ENCODE measurements at places on chromosomes 1 and 21.
A peak's percentile ranks its signal among the peaks of the same experiment; 100 is the strongest.

DNA sequence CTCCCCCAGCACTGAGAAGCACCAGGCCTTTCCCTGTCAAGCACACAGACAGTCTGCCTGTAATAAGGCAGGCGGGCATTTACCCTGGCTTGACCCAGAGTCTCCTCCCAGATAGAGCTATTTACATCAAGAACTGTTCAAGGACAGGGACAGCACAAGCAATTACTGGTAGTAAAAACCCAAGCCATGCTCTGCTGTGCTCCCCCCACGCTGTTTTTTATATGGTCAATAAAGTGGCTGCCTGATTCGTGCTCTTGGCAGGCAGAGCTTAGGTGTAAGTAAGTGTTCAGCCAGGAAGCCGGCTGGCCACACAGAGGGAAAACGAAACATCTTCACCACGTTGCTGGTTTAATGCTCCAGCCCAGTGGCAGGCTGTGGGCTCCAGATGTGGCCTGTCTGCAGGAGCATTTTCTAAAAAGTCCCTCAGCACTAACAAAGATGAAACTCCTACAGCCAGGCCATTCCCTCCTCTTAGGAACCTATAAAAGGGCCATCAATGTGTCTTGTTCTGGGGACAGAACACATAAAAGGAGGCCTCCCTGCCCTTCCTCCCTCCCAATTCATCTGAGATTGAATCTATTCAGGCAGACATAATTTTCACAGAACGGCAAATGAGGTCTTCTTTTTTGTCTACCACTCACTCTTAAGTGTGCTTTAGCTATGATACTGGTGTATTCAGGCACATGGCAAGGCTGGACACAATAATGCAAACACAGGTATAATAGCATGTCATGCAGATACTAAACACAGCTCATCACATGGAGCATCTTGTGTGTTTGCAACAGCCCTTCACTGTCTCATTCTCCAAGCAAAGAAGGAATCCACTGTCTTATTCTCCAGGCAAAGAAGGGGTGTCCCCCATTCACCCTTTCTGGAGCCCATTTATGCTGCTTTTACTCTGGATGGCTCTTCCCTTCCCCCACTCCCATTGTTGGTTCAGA, 378.9 kb downstream of the HHAT start:
- no peak for DNase-seq

DNA sequence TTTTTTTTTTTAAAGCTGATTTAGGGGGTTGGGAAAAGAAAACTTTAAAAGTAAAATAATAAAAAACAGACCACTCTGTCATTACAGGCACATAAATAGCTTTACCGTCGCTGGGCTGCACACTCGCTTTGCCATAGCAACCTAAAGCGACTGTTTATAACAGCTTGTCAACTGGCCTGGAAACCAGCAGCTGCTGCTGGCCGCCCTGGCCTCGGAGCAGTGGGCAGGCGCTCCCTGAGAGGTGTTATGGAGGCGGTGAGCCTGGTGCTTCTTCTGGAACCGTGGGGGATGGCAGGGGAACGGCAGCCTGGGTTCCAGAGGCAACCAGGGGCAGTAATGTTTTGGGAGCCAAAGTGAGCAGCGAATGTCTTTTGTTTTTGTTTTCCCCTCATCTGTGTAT, 45.7 kb downstream of the ATP2B4 start:
- DNase-seq, result no peak

- DNase-seq, result no peak
Observed at GRCh38 chr21:20802201-20802600, 196.0 kb upstream of the NCAM2 start.

GRCh38 chr1:58732087-58732775, 32.4 kb upstream of the MYSM1 start:
- DNase-seq, result no peak

GRCh38 chr1:220113136-220113695, 19.3 kb downstream of the IARS2 start:
- no peak for DNase-seq

GRCh38 chr1:198556971-198557370, 16.5 kb upstream of the ATP6V1G3 start:
- peak; percentile 11 for DNase-seq

- DNase-seq, result no peak
Observed at GRCh38 chr1:53371851-53372250, 44.0 kb upstream of the LRP8 start.

GRCh38 chr21:38295997-38296764, 39.4 kb downstream of the KCNJ15 start:
- no peak for DNase-seq

DNA sequence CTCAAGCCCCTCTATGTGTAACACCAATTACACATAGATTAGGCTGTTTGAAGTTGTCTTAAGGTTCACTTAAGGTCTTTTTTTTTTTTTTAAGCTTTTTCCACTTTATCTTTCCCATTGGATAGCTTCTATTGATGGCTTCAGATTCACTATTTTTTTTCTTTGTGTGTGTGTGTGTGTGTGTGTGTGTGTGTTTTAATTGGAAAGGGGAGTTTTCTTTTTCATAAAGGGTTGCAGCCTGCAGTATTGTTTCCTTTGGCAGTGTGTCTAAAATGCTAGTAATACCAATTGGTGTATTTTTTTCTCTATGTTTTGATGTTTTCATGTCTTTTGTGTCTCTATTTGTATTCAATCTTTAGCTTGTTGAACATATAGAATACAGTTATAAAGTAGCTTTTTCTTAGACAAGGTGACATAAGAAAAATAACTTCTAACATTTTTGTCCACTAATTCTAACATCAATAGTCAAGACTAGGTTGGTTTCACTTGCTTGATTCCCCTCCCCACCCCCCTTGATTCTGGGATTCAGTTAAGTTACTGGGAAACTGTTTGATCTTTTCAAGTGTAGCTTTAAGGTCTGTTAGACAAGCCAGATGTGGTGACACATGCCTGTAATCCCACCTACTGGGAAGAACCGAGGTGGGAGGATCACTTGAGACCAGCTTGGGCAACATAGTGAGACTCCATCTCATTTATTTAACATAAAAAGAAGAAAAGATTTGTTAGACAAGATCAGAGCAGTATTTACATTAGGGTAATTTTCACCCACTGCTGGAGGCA, 21.4 kb downstream of the PRRC2C start:
- no peak for DNase-seq

GRCh38 chr1:218297867-218298266, 12.8 kb downstream of the RRP15 start:
- no peak for DNase-seq

DNA sequence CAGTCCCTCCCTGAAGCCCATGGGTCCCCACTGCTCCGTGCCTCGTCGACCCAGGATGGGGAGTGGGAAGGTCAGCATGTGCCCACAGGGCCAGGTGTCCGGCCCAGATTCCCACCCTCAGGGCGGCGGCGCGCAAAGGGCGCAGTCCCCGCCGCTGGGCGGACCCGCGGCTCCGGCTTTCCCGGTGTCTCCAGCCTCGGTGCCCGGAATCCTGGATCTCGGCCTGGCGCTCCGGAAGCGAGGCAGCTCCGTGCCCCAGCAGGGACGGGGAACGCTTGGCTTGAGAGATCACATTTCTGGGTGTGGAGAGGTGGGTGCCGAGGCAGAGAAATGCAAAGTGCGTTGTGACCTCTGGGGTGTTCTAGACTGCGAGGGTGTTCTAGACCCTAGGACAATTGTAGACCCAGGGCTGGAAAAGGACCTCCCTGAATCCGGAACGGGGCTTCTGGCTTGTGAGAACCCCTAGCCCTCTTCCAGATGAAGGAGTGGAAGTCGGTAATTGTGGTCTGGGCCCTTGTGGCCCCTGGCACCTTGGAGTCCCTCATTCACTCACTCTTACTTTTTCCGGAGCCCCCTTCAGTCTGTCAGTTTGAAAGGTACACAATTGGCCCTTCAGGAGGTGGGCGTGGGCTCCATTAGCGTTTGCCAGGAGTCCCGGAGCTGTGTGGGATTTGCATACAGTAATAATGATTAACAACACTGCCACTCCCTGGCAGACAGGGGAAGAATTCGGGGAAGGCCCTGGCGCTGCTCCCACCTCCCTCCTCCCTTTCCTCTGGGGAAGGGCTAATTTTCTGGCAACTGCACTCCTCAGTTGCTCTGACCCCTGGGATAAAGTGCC, 1.6 kb upstream of the KCND3 start:
- no peak for DNase-seq

- peak; percentile 33 for DNase-seq
Observed at GRCh38 chr1:200971955-200972711, 51.4 kb downstream of the KIF21B start.

GRCh38 chr1:186618401-186619170, 61.6 kb downstream of the PTGS2 start:
- DNase-seq, result no peak

DNA sequence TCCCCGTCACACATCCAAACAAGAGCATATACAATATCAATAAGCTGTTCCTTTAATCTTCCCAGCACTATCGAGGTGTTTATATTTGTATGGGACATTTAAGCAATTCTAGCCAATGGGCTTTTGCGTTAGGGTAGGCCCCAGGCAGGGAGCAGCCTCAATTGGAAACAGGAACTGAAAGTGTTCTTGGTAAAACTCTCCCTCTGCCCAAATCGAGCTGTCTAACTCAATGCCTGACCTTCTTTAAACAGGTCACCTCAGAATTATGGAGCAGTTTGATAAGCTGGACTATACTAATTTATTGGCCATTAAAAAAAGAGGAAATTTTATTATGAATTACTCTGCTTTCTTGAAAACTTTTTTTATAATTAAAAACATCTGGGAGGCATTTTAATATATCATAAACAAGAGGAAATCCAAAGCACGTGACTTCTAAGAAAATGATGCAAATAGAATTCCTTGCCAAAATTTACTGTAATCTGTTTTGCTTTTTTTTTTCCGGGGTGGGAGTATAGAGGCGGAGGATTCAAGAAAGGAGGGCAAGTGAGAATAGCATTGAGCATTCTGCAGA, 498.1 kb downstream of the LMO4 start:
- DNase-seq, result no peak

GRCh38 chr1:62050165-62050564, 144.5 kb upstream of the L1TD1 start:
- no peak for DNase-seq

- no peak for DNase-seq
Observed at GRCh38 chr1:186623551-186623950, 56.7 kb downstream of the PTGS2 start.

- no peak for DNase-seq
Observed at GRCh38 chr21:31778546-31778945, 46.6 kb upstream of the SCAF4 start.

- no peak for DNase-seq
Observed at GRCh38 chr1:200351826-200352549, 57.8 kb downstream of the ZNF281 start.

DNA sequence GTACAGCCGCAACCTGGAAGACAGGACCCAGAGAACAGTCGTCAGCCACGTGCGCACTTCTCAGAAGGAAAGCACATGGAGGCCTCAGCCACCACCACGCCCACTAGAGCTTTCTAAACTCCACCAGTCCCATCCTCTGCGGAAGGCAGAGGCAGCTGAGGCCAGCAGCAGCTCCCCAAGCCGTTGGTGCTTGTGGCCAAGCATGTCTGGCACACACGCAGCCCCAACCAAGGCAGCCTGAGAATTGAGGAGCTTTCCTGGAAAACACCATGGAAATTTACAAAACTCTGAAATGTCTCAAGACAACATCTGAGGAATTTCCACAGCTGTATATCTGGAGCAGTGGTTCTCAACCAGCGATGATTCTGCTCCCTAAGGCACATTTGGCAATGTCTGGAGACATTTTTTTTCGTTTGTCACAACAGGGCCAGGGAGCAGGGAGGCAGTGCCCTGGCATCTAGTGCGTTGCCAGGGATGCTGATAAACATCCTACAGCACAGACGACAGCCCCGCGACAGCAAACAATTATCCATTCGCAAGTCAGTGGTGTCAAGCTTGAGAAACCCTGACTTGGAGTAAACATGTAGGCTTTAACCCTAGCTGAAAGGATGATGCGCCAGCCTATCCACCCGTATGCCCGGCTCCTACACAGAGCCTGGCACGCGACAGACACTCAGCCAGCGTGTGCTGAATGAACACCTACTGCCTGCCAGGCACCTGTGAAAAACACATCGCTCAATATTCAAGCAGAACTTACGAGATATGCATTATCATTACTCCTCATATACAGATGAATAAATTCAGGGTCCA, 24.7 kb downstream of the NPHP4 start:
- DNase-seq, result no peak

GRCh38 chr1:53327182-53327913, 522 bp downstream of the LRP8 start:
- no peak for DNase-seq

DNA sequence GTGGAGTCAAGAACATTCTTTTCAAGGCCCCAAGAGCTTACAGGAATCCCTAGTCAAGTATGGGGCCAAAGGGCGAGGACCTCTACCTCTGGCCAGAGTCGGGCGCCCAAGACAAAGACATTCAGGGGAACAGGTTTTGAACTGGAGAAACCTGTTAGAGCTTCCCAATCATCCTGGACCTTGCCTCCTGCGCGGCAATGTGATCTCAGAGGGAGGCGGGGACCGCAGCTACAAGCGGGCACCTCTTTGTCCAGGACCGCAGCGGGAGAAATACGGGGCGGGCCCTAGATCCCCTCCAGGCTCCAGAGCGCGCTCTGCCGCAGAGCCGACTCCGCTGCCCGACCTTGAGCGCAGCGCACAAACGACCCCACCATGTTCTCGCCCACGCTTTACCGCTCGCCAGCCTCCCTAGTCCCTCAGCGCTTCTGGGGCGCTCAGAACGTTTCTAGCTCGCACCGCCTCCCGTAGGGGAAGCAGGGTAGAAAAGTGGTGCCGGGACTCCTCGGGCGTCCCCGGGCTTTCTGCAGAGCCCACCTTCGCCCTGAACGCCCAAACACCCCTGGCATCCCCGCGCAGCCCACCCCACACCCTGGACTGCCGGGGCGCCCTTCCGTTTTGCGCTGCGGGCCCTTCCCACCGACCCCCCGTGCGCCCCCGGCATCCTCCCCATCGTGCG, 28.1 kb downstream of the RABIF start:
- DNase-seq, result no peak

- DNase-seq, result no peak
Observed at GRCh38 chr1:20266642-20267041, 24.0 kb upstream of the VWA5B1 start.

DNA sequence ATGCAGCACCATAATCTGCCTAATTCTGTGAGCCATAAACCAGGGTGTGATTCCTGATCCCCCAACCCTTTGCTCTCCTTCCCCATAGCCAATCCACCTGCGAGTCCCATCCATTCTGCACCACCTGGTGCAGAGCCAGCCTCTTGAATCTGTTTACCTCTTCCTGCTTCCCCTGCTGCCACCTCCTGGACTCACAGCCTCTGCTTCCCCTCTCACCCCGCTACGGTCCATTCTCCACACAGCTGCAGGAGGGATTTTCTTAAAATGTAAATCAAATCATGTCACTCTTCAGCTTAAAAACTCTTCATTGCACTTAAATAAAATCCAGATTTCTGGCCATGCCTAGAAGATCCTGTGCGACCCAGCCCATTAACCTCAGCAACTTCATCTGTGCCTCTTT, 186.7 kb downstream of the FOXD2 start:
- DNase-seq, result no peak

DNA sequence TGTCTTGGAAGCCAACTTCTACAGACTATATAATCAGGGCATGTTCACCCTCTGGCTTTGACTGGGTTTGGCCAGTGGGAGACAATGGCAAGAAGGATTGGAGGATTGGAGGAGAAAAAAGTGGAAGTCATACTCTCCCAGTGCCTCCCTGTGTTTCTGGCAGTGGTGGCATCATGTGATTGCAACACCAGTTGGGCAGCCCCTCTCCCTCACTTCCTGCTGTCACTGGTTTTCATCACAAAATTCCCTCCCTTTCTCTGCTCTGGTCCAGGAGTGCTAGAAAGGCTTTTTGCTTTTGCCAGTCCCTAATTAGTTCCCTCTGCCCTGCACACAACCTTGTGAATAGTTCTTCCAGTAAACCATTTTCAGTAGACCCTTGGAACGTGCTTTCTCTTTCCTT, 3.7 kb upstream of the QSOX1 start:
- DNase-seq, result no peak

Data from stimulated activated CD4-positive, alpha-beta T cell treated with anti-CD3 and anti-CD28 coated beads, Interleukin-1b, Interleukin-23, amount 100 ng/mL, for 1 hour (primary cell).